ENCODE measurements at places on chromosomes 3 and 15.

- DNase-seq, result no peak
These were observed 4.7 kb downstream of the EHD4 start for GRCh38 chr15:41967506-41968206.

- DNase-seq, result peak; percentile 77
These were observed 89.4 kb downstream of the LINGO1 start for GRCh38 chr15:77543159-77543882.

DNA sequence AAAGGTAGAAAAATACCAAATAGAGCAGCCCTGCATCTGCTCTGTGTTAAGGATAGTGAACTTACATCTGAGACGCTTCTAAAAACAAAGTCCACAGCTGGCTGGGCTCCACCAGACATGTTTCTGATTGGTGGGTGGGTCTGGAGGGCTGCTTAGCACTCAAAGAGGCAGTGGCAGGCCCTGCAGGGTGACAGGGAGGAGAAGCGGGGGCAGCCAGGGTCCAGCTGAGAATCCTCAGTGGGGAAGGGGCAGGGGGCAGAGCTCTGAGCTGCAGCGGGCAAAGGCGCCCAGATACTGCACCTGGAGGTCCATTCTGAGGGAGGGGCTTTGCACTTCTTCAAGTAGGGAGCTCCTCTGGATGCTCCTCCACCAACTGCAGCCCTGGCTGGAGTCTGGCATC lies 28.1 kb downstream of the PRR23E start:
- no peak for DNase-seq

GRCh38 chr3:146498002-146498736 lies 28.8 kb upstream of the PLSCR2 start:
- DNase-seq, result no peak

GRCh38 chr3:157122116-157122515 lies 37.8 kb downstream of the CCNL1 start:
- DNase-seq, result no peak

GRCh38 chr15:52136442-52136980 lies 23.9 kb upstream of the BCL2L10 start:
- no peak for DNase-seq

DNA sequence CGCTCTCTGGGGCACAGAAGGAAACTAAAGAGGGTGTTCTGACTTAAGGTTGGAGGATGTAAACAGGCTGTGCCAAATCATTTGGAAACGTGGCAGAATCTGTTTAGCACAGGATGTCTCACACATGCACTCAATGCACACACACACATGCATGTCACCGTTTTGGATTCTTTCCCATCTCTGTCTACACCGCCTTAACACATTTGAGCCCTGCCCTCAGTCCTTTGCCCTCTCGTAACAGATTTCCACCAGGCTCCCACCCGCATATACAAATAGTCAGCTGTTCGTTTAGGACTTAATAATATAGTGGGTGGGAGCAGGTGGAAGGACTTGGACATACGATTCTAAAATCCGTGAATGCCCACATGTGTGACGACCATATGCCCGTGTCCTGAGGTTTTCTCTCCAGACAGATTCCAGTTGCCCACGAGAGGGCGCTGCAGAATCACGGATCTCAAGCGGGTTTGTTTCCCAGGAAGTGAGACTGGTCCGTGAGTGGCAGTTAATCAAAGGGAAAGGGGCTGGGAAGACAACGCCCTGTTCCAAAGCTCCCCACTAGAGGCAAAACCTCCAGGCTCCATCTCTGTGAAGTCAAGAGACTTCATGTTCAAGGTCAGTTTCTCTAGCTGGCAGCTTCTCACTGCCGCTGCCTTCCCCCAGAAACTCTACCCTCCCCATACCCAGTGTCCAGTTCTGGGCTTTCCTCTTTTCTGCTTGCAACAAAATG lies 44.5 kb downstream of the NOX5 start:
- peak; percentile 73 for DNase-seq

GRCh38 chr15:89993349-89993748 lies 7.8 kb upstream of the ZNF710 start:
- no peak for DNase-seq

GRCh38 chr15:100695048-100695447 lies 92.7 kb downstream of the ASB7 start:
- no peak for DNase-seq

DNA sequence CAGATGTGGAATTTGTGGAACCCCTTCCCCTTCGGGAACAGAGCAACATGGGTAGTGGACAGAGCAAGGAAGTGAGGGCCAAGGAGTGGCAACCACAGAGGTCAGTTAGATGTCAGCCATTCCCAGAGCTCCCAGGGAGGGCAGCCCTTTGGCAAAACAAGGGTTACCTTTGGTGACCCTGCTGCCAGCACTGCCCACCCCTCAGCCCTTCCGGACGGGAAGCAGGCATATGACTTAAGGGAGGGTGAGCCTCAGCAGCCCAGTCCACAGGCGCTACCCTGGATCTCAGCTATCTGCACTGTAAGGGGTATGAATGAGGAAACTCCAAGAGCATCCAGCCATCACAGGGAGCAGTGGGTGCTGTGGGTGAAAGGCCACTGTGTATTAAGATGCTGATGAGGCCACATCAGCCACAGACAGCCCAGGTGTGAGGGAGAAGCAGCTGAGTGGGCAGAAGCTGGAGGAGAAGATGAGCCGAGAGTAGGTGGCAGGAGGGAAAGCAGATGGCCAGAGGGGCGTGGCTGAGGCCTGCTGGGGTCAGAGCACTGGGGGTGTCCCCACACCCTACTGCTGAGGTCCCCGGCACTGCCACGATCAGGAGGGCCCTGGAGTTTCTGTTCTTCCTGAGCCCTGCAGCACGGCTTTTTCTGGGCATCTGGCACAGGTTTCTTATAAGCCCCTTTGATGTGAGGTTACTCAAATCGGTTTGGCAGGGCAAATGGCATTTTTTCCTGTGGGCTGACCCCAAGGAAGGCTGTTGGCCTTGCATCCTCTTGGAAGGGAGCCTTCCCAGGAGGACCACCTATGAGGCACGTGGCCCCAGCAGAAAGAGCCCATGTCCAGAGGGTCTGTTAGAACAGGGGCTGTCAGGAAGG lies 6.2 kb downstream of the PLA2G4D start:
- DNase-seq, result no peak

- DNase-seq, result no peak
These were observed 114.4 kb upstream of the RPL32 start for GRCh38 chr3:12955651-12956315.

GRCh38 chr15:76139368-76140073 lies 79.7 kb downstream of the TMEM266 start:
- DNase-seq, result peak; percentile 61

- no peak for DNase-seq
These were observed 192.7 kb upstream of the SLC2A2 start for GRCh38 chr3:171219258-171219657.

DNA sequence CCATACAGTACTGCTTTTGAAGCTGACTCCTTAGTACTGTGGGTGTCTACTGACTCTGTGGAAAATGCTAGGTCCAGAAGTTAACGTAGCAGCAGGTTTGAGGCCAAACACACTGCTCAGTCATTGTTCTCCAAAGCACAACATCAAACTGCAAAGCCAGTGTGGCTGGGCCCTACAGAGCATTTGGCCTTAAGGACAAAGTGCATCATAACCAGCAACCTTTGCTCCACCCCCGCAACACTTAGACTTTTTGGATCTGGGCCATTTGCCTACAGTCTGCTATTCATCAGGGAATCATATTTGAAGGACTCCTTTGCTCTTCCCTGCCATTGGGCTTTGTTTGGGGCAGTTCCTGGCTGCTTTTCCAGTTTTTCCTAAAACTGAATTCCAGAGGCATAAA lies 43.1 kb upstream of the ARL6 start:
- no peak for DNase-seq

DNA sequence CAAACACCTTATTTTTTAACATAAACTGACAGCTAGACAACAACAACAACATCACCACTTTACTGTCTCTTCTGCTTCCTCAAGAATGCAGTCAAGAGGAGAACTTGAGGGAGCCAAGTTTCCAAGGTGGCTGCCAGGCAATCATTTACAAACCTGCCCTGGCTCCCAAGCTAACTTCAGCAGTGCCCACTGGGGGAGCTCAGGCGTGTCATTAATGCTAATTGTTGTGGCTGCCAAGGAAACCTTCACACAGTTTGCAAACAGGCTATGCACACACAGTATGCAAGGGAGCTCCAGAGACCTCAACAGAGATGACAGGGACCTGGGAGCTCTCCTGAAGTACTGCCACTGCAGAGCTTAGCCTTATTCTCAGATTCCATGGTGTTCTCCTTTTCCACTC lies 2.1 kb downstream of the DZIP1L start:
- DNase-seq, result no peak

GRCh38 chr3:33041909-33042308 lies 55.0 kb downstream of the GLB1 start:
- DNase-seq, result no peak

All from fibroblast of gingiva (primary cell).